Psoas muscle (tissue), 8 donors: ENCODE measurements at places on chromosomes 5 and 9. TPM values are rescaled to one million over a fixed set of nuclear protein-coding genes. Genes with fewer than 3 reads are reported as not detected.

Gene ANKRD34B
- polyA plus RNA-seq = not detected

Gene FIBCD1
- not detected for polyA plus RNA-seq

Gene FAM120AOS
- 25.4 TPM for polyA plus RNA-seq

DNA sequence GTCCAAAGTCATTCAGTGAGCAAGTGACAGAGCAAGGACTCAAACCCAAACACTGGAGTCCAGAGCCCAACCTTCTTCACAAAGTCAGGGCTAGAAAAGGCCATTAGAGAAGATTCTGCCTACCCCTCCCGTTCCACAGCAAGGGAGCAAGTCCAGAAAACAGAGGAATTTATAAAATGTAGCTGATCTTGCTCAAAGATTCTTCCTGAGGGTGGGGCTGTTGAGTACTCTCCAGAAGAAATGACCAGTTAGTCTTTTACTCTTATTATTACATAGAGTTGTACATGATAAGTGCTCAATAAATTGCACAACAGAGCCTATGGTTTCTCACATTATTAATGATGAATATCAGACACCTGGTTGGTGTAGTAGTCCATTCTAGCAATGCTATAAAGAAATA is 39.3 kb upstream of the HMHB1 start:
- DNase-seq = no peak

- no peak for DNase-seq
Observed at GRCh38 chr9:118121361-118121760, 417.2 kb downstream of the TLR4 start.

DNA sequence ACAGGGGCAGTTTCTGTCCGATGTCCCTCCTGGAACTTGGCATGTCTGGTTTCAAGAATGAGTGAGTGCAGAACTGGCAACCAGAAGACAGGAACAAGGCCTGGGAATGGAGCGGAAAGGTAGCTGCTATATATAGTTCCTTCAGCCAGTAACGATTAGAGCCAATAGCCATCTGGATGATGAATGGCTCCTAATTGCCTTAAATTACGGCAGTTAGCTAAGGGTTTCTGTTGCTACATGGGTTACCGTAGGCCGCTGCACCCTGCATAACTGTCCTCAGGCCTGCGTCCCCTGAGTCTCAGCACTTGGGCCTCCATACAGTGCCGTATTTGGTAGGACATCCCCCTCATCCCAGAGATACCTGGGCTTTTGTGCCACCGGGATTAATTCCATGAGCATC is 29.4 kb downstream of the WWC1 start:
- DNase-seq = no peak

DNA sequence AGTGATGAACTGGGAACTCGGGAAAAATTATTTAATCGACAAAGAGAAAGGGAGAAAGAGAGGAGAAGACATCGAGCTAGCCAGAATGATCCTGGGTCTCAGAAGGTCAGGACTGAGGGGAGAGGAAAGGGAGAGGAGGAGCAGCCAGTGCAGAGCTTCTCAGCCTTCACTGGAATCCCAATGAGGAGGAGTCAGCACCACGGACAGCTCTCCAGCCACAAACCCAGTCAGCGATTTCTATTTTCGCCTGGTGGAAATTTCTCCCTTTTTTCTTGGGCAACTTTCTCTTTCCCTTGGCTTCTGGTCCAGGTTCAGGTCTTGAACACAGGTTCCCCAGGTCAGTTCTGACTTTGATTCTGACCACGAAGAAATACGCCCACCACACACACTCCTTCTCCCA is 1.6 kb upstream of the BRINP1 start:
- peak; percentile 29 for DNase-seq

DNA sequence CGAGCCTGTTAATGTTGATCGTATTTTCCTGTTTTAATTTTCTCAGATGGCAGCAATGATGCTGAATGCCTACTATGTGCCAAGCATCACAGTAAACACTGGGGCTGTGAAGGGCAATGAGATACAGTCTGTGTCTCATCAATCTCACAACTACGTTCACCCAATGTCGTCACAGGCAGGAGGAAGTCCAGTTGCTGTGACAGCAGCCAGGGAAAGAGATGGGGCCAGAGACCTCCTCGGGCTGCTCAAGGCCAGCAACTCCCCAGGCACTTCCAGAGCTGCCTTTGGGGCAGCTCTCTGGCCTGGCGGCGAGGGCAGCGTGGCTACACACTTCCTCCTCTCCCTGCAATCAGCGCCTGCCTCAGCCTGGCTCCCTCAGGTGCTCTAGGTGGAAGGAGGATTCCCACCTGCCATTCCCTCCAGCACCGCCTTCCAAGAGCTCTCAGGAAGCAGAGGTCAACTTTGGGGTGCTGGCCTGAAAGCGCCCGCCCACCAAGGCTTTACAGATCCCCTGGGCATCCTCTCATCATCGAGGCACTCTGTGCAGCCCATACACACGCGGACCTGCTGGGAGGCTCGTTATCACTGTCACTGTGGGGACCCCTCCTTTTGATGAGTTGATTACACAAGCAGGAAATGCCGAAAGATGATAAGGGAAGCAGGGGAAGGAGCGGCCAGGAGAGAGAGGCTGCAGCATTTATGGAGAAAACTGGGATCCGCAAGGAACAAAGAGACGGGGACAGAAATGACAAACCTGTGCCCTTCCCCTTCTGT is 159.2 kb downstream of the ZDHHC21 start:
- no peak for DNase-seq

GRCh38 chr5:126542441-126542840 is 52.6 kb downstream of the ALDH7A1 start:
- DNase-seq = no peak

- DNase-seq = no peak
Observed at GRCh38 chr9:125886365-125886764, 139.2 kb downstream of the PBX3 start.

- DNase-seq = no peak
Observed at GRCh38 chr5:113371721-113372196, 63.0 kb downstream of the TSSK1B start.

DNA sequence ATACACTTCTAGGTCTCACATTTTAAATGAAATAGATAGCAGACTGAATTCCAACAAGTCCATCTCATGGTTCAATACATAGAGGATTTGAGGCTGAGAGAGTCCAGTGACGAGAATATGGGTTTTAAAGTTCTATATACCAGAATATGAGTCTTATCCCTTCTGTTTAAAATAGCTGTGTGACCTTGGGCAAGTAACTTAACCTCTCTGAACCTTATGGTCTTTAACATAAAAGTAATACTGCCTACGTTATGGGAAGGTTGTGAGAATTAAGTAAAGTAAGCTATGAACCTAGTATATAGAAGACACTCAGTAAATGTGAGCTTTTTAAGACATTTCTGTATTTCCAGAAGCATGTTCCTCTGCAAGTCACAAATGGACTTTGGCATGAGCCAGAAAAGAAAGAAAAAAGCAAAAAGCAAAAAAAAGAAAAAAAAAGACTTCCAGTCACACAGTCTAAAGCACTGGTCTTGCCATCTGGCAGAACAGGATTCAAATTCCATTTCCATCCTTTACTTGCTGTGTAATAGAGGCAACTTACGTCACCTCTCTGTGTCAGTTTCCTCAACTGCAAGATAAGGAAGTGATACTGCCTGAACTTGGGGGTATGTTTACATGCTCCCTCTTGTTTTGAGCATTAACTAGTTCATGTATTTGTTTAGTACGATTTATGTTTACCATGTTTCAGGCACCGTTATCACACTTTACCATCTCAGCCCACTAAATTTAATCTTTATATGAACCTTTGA is 248.2 kb downstream of the TRIM32 start:
- DNase-seq = no peak

DNA sequence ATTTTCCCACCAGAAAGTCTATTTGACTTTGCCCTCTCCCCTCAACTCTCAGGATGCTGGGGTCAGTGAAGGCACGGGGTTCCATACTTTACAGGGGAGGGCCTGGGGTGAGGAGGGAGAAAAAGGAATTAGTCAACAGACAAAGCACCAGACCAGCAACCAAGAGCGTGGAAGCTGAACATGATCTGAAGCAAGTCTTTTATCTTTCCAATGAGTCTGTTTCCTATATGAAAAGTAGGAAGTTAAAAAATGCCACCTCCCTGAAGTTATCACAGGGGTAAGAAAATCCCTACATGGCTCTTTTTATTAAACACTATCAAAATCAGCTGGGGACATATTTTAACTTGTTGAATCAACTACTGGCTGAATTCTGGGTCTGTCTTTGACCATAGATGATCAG is 337.0 kb downstream of the TRPM3 start:
- DNase-seq = no peak

DNA sequence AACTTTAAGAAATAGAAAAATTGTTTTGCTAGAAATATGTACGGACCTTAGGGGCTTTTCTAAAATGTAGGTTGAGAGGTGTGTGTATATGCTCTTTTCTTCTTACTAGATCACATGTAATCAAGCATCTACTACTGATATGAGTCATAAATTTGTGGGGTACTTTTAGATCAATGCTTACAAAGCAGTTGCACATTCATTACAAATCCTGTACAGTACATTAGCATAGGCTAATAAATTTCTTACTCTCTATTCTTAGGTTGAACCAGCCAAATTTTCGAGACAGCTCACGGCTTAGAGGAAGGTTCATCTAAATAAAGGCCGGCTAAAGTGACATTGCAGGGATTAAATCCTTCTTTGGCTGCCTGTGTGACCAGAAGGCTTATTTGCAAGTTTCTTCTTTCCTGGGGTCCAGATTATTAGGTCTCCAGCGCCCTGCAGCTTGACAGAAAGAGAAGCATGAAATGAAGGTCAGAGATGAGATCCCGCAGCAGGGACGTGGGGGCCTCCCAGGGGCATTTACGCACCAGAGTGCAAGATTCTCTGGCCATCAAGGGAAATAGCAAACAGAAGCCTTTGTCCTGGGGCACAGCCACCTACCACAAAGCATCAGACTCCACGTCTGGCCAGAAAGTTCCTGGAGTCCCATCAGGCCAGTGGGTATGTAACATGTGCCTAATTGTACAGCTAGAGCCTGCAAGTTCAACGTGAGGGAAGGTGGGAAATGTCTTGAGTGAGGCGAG is 53.0 kb downstream of the NIM1K start:
- no peak for DNase-seq
